H4 (cell line): ENCODE measurements at places on chromosomes 6 and 20. TPM values are rescaled to one million over a fixed set of nuclear protein-coding genes. Genes with fewer than 3 reads are reported as not detected.
A peak's percentile ranks its signal among the peaks of the same experiment; 100 is the strongest.

DNA sequence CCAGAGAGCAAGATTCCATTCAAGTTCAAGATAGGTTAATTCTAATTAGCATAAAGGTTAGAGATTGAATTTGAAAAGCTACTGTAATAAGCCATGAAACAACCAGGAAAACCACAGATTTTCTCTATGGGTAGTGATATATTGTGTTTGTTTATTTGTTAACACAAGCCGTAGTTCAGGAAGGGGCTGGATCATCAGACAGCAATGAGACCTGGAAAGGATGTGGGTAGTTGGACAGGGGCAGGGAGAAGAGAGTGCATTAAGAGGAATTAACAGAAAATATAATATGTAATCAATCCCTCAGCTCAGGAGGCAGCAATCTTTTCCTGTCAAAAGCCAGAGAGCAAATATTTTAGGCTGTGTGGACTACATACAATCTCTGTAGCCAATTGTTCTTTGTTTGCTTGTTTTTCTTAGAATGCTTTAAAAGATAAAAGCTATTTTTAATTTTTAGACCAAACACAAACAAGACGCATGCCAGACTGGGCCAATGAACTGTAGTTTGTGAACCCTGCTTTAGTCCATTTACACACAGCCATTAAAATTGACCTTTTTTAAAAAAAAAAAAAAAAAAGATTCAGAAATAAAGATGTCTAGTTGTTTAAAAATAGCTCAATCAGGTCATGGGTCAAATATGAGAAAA is 398.7 kb upstream of the MARCKS start:
- DNase-seq = peak; percentile 42

GRCh38 chr20:16491294-16491905 is 81.8 kb downstream of the KIF16B start:
- DNase-seq = no peak

- no peak for DNase-seq
Measured at GRCh38 chr20:37282556-37282955, 6.9 kb upstream of the MANBAL start.

Gene DEFB123
- not detected in 2 replicates for total RNA-seq

- no peak for DNase-seq
Measured at GRCh38 chr20:61949714-61950640, 115.7 kb downstream of the TAF4 start.

DNA sequence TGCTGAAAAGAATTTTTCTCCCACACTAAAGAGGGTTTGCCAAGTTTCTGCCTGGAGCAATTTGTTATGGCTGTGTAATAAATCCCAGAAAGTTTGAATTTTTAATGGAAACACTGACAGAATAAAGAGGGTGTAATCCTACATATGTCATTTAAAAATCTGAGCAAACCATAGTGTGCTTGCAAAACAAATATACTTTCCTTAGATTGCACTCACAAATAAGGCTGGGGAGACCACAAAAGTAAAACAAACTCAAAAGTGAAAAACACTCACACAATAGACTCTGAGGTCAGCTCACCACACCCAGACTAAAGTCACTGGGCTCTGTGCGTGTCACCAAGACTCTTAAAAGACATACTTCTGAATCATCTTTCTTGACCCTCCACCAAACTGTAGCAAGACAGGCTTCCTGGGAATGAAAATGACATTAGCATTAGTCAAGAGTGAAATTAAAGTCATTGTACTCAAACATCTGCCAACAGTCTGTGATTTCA is 4.8 kb upstream of the ATXN1 start:
- DNase-seq = peak; percentile 98

Gene TMX4
- total RNA-seq = 21.8 and 27.4 TPM in 2 replicates

DNA sequence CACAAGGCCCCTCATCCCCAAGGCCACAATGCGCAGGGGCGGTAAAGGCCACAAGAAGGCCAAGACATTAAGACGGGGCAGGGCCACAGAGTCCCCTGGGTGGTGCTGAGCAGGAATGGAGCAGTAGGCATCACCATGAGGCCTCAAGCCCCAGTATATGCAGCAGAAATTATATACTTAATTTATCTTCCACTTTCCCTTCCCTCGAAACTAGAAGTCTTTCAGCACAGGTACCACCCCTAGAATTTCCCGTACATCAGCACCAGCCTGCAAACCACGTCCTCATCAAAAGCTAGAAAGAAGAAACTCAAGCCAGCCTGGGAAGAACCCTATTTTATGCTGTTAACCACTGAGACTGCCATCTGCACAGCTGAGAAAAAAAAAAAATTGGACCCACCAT is 89.4 kb downstream of the PLG start:
- no peak for DNase-seq

Gene CAP2
- 8.9 and 10.9 TPM in 2 replicates for total RNA-seq
